ENCODE measurements at places on chromosomes 11 and 22.
A peak's percentile ranks its signal among the peaks of the same experiment; 100 is the strongest.

- no peak for DNase-seq
Measured at GRCh38 chr22:20388200-20388599, 5.8 kb upstream of the ZNF74 start.

- DNase-seq, result no peak
Measured at GRCh38 chr22:20173772-20174171, 22.9 kb upstream of the CCDC188 start.

DNA sequence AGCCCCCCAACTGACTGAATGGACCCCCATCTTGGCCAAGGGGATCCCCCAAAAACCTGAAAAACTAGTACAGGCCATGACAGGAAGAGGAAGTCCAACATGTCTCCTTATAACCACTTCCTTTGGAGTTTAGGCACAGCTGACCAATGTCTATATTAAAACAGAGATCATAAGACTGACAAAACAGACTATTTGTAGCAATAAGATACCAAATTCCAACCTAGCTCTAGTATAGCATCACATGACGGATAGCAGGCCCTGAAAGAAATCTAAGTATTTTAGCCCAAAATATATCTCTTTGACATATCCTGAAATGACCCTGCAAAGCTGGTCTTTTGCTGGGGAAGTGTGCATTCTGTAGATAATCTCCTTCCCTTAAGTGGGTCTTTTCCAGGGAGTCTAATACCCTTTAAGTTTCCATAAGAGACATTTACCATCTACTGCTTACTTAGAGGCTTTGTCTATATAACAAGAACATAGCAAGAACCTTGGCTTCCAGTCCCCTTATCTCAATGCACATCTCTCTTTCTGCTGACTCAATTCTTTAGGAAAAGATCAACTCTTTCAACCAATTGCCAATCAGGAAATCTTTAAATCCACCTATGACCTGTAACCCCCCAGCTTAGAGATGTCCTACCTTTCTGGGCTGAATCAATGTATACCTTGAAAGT, 34.9 kb upstream of the ACER3 start:
- no peak for DNase-seq

DNA sequence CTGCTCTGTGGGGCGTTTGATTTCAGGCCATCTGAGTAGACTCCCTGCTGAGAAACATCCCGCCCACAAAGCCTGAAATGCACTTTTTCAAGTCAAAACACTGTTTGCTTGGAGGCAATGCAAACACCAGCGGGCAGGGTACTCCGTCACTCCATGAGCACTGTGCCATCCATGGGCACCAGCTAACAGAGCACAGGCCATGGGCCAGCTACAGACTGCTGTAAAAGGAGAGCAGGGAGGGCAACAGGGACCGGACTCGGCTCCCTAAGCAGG, 16.6 kb upstream of the EFCAB6 start:
- no peak for DNase-seq

- DNase-seq, result no peak
Measured at GRCh38 chr11:69529001-69529400, 47.5 kb downstream of the LINC01488 start.

- no peak for DNase-seq
Measured at GRCh38 chr11:105929084-105929955, 92.7 kb downstream of the MSANTD4 start.

DNA sequence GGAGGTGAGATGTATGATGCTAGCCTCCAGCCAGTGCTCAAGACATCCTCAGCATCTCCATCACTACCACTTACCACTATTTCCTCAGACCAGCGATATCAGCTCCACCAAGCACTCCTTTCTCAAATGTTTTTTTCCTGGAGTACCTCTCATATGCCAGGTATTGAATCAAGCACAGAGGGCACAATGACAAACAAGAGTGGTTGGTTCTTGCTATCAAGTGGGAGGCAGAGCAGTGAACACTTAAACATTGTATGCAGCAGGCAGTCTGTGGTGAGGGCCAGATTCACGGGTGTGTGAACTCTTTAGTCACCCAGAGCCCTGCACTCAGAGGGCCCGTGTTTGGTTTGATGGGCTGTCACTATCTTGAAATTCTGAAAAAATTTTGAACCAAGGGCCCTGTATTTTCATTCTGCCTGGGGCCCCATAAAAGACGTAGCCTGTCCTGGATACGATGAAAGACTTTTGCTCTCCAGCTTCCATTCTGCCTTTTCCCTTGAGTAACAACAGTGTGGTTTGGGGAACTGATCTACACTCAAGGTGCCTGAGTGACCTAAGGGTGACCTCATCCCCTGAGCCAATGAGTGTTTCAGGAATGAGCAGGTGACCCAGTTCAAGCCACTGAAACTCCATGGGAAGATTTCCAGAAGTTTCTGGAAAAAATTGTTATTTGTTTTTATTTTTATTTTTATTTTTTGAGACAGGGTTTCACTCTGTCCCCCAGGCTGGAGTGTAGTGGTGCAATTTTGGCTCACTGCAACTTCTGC, 348.4 kb upstream of the NARS2 start:
- no peak for DNase-seq

- DNase-seq, result no peak
Measured at GRCh38 chr11:73401924-73402833, 26.0 kb downstream of the RELT start.

- no peak for DNase-seq
Measured at GRCh38 chr11:121688055-121688491, 235.3 kb upstream of the SORL1-AS1 start.

DNA sequence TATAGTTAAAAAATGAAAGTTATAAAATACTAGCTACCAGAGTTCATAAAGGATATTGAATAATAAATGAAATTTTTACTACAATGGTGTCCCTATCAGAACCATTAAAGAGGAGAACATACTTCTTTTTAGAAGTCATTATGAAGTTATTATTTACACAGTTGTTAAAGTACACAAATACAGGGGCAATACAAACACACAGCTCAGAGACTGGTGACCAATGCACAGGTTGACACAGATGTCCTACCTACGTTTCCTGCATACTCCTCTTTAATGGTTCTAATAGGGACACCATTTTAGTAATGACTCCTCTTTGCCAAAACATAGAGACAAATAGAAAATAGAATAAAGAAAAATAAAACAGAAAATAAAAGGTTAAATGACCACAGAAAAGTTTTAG, 10.1 kb downstream of the NLRP10 start:
- no peak for DNase-seq

GRCh38 chr11:112620621-112621394, 340.4 kb upstream of the NCAM1 start:
- DNase-seq, result peak; percentile 67

DNA sequence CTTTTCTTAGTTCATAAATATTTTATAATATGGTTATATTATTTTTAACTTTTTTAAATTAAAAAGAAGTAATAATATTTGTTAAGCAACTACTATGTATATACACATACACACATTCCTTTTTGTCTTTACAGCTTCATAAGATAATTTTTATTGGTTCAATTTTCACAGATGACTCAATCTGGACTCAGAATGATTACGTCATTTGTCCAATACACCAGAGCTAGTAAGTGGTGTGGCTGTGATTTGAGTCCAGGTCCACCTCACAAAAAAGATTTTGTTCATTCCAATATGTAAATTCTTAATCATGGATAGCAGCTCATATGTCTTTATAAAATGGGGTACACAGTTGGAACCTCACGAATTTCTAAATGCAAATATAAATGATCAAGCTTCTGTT, 1014.5 kb downstream of the DLG2 start:
- DNase-seq, result no peak

- no peak for DNase-seq
Measured at GRCh38 chr22:36212901-36213300, 11.3 kb upstream of the APOL4 start.

DNA sequence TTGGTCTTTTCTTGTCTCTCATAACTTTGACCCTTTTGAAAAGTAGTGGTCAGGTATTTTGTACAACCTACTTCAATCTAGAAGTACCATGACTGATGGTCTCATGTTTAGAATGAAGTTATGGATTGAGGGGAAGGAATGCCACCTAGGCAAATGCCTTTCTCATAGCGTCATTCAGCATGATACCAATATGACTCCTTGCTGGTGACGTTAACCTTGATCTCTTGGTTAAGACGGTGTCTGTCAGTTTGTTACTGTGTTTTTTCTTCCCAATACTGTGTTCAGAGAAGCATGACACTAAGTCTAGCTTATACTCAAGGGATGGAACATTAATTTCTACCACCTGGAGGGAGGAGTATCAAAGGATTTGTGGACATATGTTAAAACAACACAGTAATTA, 130.9 kb downstream of the KIF18A start:
- no peak for DNase-seq

- DNase-seq, result no peak
Measured at GRCh38 chr11:132957881-132958280, 574.4 kb downstream of the OPCML start.

DNA sequence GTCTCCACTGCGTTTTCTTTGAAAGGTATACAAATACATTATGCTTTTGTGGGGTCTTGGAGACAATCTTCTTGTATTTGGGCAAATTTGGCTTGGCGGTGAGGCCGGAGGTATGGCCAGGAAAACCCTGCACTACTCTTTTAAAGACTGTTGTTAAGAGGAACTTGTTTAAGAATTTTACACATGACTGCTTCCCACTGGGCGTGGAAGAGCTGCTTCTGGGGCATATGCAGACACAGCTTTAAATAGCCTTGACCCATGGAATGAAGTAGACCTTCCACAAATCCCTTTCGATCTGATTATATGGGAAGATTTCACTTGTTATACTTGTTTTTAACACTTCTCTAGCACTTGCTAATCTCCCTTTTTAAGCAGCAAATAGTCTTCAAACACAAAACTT, 453.6 kb downstream of the MN1 start:
- DNase-seq, result no peak

DNA sequence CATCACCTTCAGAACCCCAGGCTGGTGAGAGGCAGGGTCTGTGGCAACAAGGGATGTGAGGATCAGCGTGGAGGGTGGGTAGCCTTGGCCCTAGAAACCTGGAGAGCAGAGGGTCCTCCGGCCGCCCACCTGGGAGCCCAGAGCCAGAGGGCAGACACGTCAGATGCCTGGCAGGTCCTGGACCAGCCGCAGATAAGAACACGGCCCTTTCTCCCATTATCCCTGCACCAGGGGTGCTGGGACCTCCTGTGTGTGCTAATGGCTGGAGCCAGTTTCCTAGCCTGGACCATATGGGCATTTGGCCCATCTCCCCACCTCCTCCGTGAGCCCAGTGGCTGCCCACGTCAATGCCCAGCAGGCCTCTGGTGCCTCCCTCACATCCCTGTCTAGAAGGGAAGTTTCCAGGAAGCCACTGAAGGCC, 88.4 kb downstream of the MORC2 start:
- DNase-seq, result no peak

GRCh38 chr22:20436768-20437612, 635 bp downstream of the SCARF2 start:
- no peak for DNase-seq

- DNase-seq, result peak; percentile 84
Measured at GRCh38 chr11:4072668-4073285, 21.8 kb upstream of the RRM1 start.

DNA sequence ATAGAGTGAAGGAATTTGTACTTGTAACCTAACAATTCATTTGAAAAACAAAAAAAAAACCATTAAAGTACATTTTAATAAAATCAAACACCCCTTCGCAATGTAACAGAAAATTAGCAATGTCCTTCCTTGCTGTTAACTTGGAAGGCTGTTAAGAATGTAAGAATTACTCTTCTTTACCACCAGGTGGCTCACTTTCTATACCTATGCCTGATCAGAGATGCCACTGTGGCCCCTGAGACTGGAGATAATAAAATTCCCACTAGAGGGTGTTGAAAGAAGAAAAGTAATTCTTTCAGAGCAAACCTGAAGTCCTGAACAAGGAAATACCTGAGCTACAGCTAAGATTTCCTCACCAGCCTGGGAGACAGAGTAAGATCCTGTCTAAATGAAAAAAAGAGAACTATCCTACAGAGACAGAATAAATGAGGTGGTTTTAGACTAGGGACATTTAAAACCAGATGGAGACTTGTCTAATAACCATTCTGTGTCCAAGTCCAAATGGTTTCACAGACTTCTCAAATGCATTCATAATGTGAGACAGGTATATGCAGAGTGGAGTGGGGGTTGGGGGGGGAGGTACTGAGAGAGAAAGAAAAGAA, 1089.3 kb downstream of the FAM181B start:
- DNase-seq, result peak; percentile 43

DNA sequence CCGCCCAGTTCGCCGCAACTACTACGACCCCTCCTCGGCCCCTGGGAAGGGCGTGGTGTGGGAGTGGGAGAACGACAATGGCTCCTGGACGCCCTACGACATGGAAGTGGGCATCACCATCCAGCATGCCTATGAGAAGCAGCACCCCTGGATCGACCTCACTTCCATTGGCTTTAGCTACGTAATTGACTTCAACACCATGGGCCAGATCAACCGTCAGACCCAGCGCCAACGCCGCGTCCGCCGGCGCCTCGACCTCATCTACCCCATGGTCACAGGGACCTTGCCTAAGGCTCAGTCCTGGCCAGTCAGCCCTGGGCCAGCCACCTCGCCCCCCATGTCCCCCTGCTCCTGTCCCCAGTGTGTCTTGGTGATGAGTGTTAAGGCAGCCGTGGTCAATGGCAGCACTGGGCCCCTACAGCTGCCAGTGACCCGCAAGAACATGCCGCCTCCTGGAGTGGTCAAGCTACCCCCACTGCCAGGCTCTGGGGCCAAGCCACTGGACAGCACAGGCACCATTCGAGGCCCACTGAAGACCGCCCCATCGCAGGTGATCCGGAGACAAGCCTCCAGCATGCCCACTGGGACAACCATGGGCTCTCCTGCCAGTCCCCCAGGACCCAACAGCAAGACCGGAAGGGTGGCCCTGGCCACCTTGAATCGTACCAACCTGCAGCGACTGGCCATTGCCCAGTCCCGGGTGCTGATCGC, 10.0 kb downstream of the DTX4 start:
- DNase-seq, result no peak

DNA sequence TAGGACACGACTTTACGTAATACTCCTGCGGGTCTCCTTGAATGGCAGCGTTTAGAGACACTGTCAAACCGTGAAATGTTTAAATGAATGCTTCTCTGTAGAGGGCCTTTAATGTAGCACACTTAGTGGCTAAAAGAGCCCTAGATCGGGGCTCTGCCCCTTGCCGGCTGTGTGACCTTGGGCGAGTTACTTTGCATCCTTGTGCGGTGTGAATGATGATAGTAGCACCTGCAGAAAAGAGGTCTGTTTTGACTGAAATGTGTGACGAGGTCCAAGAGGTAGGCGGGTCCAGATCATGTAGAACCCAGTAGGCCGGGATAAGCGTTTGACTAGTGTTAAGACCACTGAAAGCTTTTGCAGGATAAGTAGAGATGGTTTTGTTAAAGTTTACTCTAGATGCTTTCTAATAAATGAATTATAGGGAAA, 866 bp downstream of the MED17 start:
- peak; percentile 46 for DNase-seq
